ENCODE measurements at places on chromosomes 3 and 15.

- no peak for DNase-seq
These were observed 22.3 kb downstream of the CFAP92 start for GRCh38 chr3:128971421-128972100.

DNA sequence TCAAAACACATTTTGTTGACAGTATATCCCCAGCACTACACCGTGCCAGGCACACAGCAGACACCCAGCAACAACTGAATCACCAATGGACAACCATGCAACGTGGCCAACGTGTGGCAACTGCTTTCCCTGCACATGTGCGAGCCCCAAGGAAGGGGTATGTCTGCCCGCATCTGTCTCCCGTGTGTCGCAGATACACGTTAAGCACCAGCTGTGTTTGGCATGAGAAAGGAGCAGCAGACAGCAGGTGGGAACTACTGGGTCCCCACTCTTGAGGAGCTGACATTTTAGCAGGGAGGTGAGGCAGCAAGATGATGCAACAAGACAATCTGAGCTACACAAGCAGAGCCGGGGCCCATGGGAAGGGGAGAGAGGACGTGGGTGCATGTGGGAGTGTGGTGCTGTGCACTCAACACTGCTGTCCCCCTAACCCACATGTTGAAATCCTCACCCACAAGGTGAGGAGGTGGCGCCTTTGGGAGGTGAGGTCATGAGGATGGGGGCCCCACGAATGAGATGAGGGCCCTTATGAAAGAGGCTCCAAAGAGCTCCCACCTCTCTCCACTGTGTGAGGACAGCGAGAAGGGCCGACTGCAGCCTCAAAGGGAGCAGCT lies 56.2 kb downstream of the ROPN1B start:
- no peak for DNase-seq

DNA sequence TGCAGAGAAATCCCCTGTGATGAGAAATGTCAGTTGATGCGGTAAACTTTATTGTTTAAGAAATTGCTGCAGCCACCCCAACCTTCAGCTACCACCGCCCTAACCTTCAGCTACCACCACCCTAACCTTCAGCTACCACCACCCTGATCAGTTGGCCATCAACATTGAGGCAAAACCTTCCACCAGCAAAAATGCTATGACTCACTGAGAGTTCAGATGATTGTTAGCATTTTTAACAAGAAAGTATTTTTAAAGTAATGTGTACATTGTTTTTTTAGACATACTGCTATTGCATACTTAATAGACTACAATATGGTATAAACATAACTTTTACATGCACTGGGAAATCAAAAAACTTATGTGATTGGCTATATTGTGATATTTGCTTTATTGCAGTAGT lies 30.0 kb downstream of the U2SURP start:
- DNase-seq, result no peak

DNA sequence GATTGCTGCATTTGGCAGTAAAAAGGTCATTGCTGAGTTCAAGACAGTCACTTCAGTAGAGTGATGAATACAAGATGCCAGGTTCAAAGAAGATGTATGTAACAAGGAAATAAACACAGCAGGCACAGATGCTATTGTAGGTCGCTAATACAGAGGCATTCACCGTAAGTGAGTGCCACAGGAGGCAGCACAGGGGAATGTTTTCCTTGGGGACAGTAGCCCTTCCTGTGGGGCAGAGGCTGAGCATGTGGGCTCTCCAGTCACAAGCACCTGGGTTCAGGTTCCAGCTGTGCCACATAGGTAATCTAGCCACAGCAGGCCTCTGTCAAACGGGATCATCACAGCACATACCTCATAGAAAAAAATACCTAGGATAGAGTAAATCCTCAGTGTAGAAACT lies 86.3 kb downstream of the RSL24D1 start:
- DNase-seq, result no peak

DNA sequence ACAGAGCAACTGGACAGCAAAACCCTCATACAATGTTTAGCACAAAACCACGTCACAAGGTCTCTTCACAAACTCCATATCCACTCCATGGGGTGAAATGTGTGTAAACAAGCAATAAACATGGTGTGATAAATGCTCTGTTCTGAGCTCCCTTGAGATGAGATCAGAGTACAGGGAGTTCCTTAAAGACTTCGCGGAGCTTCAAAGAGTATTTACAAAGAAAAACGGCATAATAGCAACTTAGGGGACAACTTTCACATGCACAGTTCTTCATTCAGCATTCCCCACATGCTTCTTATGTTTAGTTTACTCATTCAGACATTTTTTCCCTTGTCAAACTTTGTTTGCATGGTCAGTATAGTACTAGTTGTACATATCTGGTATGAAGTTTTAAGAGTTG lies 52.5 kb upstream of the SUCLG2 start:
- no peak for DNase-seq

- peak; percentile 68 for DNase-seq
These were observed 34.8 kb upstream of the CTSH start for GRCh38 chr15:78979456-78980320.

DNA sequence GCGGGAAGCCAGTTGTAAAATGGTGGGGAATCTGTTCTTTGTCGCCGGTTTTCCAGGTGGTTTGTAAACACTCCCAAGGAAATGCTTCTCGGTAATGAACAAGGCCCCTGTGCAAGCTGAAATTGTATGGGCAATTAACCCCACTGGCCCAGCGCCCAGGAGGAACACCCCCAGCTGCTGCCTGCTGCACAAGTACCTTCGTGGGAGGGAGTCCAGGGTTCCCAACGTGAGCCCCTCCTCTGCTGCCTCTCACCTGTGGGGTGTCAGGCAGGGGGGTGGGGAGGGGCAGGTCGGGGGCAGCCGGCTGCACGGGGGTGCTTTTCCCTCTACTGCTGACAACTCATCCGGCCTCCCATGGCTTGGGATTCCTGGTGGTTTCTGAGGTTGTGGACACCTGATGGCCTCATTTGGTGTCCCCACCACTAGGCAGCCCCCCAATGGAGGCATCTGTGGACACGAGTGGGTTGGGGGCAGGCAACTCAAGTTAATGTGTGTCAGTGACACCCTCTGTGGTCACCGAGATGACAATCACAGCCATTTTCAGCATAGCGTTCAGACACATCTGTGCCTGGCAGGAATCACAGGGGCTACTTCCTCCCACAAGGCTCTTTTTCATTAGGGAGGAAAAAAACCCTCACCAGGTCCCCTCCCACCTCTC lies 35.6 kb upstream of the PRR23E start:
- no peak for DNase-seq

- no peak for DNase-seq
These were observed 54.1 kb upstream of the ATP2C1 start for GRCh38 chr3:130839813-130840212.

- DNase-seq, result no peak
These were observed 29.8 kb downstream of the GNB4 start for GRCh38 chr3:179421500-179421899.

DNA sequence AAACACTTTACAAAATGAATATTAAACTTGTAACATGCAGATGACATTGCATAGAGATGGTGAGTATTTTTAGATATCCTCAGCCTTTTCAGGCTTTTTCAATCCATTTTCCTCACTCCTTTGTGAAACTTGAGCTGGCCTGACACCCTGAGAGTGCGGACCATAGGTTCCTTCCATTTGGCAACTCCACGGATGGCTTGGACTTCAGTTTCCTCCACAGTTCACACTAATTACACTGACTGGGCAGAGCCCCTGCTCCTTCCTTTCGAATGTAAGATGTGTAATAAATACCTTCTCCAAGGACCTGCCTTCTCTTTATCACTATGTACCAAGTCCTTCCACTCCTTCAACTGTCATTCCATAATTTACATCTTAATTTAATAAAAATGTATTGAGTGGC lies 141.7 kb upstream of the LRIG1 start:
- DNase-seq, result no peak

DNA sequence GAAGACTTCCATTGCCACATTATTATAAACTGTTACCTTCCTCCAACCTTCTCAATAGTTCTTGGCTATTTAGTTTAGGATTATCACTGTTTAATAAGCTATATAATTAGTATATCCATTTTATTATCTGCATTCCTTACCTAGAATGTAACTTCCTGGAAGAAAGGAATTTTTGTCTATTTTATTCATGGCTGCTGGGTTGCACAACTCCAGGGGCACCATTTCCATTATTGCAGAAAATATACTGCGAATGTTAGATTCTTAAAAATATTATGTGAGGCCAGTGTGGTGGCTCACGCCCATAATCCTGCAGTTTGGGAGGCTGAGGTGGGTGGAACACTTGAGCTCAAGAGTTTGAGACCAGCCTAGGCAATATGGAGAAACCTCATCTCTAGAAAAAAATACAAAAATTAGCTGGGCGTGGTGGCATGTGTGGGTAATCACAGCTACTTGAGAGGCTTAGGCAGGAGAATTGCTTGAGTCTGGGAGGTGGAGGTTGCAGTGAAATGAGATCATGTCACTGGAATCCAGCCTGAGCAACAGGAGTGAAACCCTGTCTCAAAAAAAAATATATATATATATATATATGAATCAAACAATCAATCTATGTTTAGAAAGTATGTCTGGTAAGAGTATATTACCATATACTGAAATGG lies 19.9 kb downstream of the CLDN1 start:
- no peak for DNase-seq

- peak; percentile 83 for DNase-seq
These were observed 1.3 kb downstream of the KLF15 start for GRCh38 chr3:126355777-126356372.

DNA sequence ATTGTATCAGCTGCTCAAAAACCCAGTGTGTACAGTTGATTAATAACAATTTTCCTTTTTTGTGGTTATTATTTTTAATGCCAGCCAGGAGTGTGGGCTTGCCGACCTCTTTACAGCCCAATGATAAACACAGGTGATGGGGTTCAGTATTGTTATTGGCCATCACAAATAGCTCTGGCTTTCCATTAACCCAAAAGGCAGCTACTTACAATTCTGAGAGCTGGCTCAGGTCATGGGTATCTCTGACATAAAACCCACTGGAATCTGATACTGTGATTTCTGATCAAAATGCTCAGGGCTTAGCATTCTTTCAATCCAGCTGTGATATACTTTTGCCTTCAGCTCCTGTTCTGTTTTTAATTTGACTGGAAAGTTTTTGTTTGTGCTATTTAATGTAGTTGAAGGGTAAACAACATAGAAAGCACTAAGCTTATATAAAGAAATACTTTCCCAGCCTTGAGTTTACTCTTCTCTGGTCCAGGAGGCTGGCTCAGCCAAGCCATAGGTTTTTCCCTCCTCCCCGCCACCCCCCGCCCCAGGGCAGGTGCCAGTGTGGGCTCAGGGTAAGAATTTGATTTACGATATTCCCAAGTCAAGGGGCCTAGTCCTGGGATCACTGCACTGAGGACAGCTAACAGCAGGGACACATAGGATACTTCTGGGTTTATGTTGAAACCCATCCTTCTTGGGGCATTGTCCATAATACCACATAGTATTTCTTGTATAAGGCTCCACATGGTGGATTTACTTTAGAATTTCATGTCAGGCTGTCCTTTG lies 54.0 kb upstream of the MYZAP start:
- DNase-seq, result no peak

DNA sequence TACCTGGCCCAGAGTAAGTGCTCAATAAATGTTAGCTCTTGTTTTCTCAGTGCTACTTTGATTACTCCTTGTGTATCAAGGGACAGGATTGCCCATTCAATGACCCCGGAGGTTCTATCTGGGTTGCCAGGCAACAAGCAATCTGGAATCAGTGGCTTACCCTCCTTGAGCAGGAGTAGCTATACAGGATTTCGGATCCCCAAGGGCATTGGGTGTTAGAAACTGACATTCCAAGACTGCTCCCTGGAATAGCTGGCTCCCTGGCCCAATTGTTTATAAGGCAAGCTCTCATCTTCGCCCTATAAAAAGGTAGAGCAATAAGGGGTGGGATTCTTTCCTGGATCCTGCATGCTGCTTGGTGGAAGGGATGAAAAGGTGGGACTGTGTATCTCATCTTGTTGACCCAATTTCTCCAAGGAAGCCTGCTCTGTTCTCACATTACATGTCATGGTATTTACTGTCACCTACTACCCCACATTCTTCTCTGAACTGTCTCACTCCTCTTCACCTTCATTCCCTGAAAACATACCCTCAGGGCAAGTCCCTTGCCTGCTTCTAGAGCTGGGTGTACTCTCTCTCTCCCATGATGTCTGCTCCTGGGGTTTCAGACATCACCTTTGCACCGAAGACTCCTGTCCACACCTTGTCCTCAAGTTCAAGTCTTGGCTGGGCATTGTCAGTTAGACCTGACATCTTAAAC lies 26.4 kb upstream of the SCN10A start:
- DNase-seq, result no peak

- DNase-seq, result no peak
These were observed 103.6 kb downstream of the CACNA2D3 start for GRCh38 chr3:54225841-54226528.

DNA sequence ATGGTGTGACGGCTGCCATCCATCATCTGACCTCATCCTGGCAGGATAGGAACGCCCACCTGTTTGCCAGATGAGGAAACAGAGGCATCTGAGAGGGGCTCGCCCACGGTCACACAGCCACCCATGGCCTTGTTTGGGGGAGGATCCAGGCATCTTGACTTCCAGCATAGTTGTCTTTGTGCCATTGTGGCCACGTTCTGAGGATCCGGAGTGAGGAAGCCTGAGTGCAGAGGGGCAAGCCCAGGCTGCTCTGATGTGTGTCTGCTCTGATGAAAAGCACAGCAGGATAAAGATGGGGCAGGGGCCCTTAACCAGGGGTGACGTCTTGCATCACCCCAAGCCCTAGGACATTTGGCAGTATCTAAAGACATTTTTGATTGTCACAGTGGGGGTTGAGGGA lies 58.7 kb downstream of the FGD5 start:
- DNase-seq, result no peak

- DNase-seq, result no peak
These were observed 159.8 kb downstream of the SYNPR start for GRCh38 chr3:63437858-63438257.

- no peak for DNase-seq
These were observed 56.2 kb upstream of the LEKR1 start for GRCh38 chr3:156769721-156770654.

- no peak for DNase-seq
These were observed 58.7 kb downstream of the CRTC3 start for GRCh38 chr15:90588427-90588826.

GRCh38 chr3:102454181-102454580 lies 19.4 kb downstream of the ZPLD1 start:
- no peak for DNase-seq

GRCh38 chr3:157163217-157163953 lies 3.4 kb upstream of the CCNL1 start:
- no peak for DNase-seq

DNA sequence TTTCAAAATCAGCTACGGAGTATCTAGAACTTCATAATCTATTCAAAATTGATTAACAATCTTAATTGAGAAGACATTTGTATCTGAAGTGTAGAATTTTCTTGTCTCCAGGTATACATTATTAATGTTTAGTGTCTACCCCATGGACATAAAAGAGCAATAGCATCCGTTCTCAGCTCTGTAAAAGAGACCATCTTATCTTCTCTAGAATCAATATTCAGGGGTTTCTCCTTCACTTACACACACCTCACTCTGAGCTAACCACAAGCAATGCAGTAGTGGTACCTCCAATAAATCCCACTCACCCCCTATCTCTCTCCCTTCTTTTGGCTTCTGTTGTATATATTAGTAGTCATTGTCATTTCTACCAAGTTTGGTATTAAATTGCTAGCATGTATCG lies 16.2 kb downstream of the MBNL1 start:
- no peak for DNase-seq
